ENCODE measurements at places on chromosomes 12 and 14.

GRCh38 chr12:69739287-69740191 is 879 bp downstream of the RAB3IP start:
- DNase-seq: peak; percentile 67

GRCh38 chr14:93009471-93010129 is 86.7 kb downstream of the CHGA start:
- no peak for DNase-seq

DNA sequence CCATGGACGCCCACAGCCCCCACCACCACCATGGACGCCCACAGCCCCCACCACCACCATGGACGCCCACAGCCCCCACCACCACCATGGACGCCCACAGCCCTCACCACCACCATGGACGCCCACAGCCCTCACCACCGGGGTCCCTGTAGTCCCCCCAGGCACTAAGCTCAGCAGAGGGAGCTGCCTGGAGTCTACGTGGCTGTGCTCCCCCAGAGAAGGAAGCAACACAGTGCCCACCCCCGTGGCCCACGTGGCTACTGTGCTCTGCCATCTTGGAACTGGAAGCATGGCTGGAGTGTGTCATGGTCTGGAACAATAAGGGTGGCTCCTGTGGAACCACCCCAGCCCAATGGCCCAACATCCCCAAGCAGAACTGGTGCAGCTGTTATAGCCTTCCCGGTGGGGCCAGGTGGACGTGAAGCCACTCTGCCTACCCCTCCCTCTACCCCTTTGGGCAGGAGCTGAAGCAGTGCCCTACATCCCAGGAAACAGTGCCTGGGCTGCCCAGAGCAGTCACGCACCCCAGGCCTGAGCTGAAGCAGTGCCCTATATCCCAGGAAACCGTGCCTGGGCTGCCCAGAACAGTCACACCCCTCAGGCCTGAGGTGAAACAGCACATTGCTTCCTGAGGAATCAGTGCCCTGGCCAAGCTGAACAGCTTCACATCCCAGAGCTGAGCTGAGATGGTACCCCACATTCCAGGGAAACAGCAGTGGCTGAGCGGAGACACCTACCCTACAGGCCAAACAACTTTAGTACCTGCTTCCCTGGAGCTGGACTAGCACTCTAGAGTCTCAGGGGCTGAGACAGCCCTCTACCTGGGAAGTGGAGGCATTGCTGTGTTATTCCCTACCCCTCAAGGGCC is 9.0 kb upstream of the SFSWAP start:
- no peak for DNase-seq

GRCh38 chr14:71610797-71611196 is 321.4 kb upstream of the RGS6 start:
- DNase-seq: no peak

DNA sequence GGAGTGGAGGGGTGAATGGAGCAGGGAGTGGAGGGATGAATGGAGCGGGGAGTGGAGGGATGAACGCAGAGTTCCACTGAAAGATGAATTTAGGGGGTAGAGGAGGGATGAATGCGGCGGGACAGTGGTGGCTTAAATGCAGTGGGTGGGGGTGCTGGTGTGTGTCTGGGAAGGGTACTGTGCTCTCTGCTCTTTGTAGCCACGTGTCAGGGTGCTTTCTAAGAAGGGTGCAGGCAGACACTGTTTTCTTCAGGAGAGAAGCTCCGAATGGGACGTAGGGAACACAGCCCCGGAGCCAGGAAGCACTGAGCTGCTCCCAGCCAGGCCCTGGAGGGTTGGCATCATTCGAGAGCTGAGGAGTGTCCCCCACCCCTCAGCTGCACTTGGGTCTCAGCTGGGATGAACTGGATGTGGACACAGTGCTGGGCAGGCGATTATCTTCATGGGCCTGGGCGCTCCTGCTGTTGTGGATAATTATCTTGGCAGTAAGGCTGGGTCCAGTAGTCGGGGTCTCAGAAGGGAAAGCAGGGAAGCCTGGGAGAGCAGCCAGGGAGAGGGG is 9.5 kb upstream of the CEP170B start:
- DNase-seq: no peak

DNA sequence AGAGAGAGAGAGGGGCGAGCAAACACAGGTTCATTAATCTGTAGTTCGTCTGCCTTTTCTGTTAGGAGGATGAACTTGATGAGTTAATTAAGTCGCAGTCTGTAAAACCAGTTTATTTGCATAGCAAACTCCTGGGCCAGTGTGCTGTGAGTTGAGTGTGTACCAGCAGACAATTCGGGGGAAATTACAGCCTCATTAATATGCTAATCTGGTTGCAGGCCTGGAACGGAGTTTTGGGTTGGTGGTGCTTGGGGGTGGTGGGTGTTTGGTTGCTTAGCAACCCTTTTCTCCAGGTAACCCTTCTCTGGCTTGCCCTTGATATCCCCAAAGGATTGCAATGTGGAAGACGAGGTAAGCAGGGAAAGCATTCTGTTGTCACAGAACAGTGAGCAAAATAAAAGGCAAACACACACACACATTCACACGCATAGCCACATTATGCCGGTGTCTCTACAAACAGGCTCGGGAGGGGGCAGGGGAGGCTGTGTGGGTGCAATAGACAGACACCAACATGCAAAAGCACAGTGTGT is 29.2 kb upstream of the LHX5 start:
- no peak for DNase-seq

- DNase-seq: no peak
Observed at GRCh38 chr14:37890095-37890494, 294.7 kb downstream of the TTC6 start.

- DNase-seq: no peak
Observed at GRCh38 chr12:114015851-114016250, 49.7 kb upstream of the RBM19 start.
